Osteocyte (in vitro differentiated cells): ENCODE measurements at places on chromosomes 7 and 10. TPM values are rescaled to one million over a fixed set of nuclear protein-coding genes. Genes with fewer than 3 reads are reported as not detected.

GRCh38 chr10:126670056-126670894 is at the start of gene C10orf90:
TSS of gene C10orf90 (minus strand) at chr10:126670693. CDS start at chr10:126670480, 213 bp downstream.
- no peaks in the 10 kb centered on the region for H3K36me3 ChIP-seq
- H3K27ac ChIP-seq = no peak within 1 kb of the TSS
- H3K4me3 ChIP-seq = no peak within 1 kb of the TSS
- peaks cover 11% of the 10 kb centered on the region for H3K27me3 ChIP-seq
- H3K4me1 ChIP-seq = no peaks in the 10 kb centered on the region

DNA sequence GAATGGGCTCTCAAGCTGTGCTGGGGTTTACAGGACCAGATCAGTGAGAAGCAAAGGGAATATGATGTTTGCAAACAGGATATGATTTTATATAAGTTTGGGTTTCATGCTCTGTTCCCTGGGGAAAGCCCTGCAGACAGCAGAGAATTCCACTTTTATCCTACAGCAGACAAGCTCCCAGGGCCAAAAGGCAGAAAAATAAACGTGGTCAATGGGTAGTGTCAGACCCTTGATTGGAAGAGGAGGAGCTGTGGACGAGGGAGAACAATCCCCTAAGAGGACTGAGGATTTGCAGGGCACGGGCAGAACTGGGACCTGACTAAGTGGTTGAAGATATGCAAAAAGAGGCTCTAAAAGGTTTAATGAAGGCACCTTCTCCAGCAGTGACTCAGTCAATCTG is 275.3 kb downstream of the HDAC9 start:
- no peak overlapping the region for H3K4me3 ChIP-seq
- peaks cover 39% of the 10 kb centered on the region for H3K4me1 ChIP-seq

Gene NPY4R
- total RNA-seq = not detected in 2 replicates

Gene SLC18A3
- total RNA-seq = 0.32 and 0.34 TPM in 2 replicates
